ENCODE measurements at places on chromosomes 3 and 15.
A peak's percentile ranks its signal among the peaks of the same experiment; 100 is the strongest.

DNA sequence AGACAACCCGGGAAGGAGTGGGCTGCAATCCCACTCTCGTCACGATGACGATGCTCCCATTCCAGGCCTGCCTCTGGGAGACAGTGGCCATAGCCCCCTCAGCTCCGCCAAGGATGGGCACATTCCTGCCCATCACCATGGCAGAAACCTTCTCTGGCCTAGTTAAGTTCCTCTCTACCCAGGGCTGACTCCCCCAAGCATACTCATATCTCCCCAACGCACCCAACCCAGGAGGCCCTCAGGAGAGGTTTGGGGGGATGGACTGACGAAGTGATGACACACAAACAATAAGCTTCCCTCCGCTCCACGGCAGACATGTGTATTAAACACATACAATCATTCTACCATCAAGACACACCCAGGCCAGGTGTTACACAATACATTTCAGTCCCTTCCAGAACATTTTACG is 60.1 kb downstream of the VGLL4 start:
- peak; percentile 32 for DNase-seq

GRCh38 chr3:180117381-180118163 is 80.8 kb upstream of the PEX5L start:
- no peak for DNase-seq

DNA sequence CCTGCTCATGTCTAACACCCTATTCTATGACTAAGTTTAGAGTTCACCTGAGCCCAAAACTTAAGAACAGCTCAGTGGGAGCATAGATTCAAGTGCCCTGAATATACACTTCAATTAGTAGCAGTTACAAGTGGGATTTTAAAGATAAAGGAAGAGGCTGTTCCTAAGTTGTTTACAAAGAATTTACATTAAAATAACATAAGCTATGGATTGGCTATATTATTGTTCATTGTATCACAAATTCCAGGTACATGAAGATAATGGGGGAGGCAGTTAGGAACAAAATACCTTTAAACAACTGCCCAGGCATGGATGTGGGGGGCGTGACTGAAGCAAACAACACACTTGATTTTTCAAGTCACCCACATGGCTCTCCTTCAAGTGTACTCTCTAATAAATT is 52.7 kb downstream of the ROPN1B start:
- no peak for DNase-seq

- no peak for DNase-seq
These were observed 169.1 kb downstream of the NSMCE3 start for GRCh38 chr15:29100486-29101000.

GRCh38 chr3:134229038-134229437 is 21.6 kb downstream of the RYK start:
- no peak for DNase-seq

GRCh38 chr3:62835554-62836236 is 39.5 kb downstream of the CADPS start:
- DNase-seq = no peak

DNA sequence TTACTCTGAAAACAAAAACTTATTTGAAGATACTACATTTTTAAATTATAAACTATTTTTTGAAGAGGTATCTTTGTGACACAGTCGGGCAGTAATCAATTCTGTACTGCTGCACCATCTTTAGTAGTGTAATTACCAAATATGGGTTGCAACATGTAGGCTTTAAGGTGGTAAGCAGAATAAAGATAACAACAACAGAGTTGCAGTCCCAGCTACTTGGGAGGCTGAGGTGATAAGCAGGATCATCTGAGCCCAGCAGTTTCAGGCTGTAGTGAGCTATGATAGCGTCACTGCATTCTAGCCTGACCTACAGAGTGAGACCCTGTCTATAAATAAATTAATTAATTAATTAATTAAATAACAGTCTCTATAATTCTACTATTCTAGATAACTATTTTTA is 6.0 kb downstream of the PLOD2 start:
- no peak for DNase-seq

DNA sequence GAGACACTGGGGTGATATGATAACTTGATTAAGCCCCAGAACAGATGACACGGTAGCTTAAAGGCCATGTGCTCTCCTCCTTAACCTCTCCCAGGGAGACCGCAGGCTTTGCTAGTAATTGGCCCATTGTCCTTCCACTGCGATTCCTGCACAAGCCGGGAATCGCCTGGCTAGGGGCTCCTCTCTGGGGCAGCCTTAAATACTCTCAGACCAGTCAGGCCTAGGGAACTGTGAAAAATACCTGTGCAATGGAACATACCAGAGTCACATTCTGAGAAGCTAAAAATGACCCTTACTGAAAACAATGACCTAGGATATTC is 56.3 kb downstream of the CPN2 start:
- no peak for DNase-seq

Measured in cardiac fibroblast (primary cell).